ENCODE measurements at places on chromosomes 5 and 9. TPM values are rescaled to one million over a fixed set of nuclear protein-coding genes. Genes with fewer than 3 reads are reported as not detected.

The TMEM141 gene
- 48.4 TPM for total RNA-seq

The LHFPL2 gene
- total RNA-seq, result 0.31 TPM

The TMEM232 gene
- total RNA-seq, result 1.1 TPM

The MARCHF3 gene
- total RNA-seq, result 2.6 TPM

The SLC38A9 gene
- 21.2 TPM for total RNA-seq

The ADAMTS13 gene
- 1.4 TPM for total RNA-seq

The PCDHA13 gene
- not detected for total RNA-seq

The SLC6A3 gene
- 0.08 TPM for total RNA-seq

The F2RL1 gene
- 2.5 TPM for total RNA-seq

The PHF24 gene
- total RNA-seq, result not detected

The C9orf50 gene
- total RNA-seq, result not detected

The TMEM174 gene
- not detected for total RNA-seq

The FREM1 gene
- total RNA-seq, result not detected

Data from activated CD8-positive, alpha-beta memory T cell treated with anti-CD3 and anti-CD28 coated beads for 36 hours (primary cell).